Naive thymus-derived CD4-positive, alpha-beta T cell (primary cell): ENCODE measurements at places on chromosomes 4 and X. TPM values are rescaled to one million over a fixed set of nuclear protein-coding genes. Genes with fewer than 3 reads are reported as not detected.

GRCh38 chr4:114654592-114654991, 56.0 kb downstream of the UGT8 start:
- DNase-seq = no peak

DNA sequence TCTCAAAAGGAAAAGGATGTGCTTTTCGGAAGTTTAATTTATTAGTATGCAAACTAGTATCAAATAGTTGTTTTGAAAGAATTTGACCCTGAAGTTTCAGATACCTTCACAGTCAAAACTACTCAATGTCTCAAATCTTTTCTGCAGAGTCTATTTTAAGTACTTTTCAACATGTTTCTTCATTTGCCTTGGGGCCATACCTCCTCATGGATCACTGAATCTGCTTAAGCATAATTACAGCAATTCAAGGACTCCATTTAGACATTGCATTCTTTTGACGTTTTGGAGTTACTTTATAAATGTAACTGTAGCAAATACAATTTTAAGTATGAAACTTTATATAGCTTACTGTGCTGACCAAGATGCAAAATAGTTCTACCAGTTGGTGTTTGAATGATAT, 25.5 kb downstream of the PALLD start:
- no peak for DNase-seq

DNA sequence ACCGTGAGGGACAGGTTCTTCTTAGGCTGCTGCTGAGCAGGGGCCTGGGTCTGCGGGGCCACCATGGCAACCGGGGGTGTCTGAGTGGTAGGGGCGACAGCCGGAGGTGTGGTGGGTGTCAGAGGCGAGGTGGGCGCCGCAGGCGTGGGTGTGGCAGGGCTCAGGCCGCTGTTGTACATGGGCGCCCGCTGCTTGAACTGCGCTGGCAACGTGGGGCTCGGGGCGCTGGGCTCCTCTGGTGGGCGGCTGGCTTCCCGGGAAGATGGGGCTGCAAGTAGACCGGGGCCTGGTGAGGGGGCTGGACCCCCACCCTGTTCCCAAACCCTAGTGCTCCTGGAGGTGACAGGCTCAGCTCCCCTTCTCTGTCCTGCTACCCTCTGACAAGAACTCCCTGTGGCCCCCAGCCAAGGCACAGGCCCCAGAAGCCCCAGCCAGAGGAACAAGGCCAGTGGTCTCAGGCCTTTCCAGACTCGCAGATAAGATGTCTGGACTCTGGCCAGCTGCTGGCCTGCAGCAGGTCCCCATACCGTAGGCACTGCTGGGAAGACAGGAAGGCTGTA, 24.8 kb downstream of the NELFA start:
- DNase-seq = no peak

- DNase-seq = no peak
Observed at GRCh38 chr4:112302320-112303274, 5.4 kb downstream of the ALPK1 start.

VCX3B gene
- not detected for total RNA-seq

LGI2 gene
- not detected in 2 replicates for total RNA-seq

LRP2BP gene
- 2.0 TPM for total RNA-seq

USP17L15 gene
- not detected for total RNA-seq
